Lower leg skin (tissue), 4 donors: ENCODE measurements at places on chromosomes 5 and 9.
A peak's percentile ranks its signal among the peaks of the same experiment; 100 is the strongest.

DNA sequence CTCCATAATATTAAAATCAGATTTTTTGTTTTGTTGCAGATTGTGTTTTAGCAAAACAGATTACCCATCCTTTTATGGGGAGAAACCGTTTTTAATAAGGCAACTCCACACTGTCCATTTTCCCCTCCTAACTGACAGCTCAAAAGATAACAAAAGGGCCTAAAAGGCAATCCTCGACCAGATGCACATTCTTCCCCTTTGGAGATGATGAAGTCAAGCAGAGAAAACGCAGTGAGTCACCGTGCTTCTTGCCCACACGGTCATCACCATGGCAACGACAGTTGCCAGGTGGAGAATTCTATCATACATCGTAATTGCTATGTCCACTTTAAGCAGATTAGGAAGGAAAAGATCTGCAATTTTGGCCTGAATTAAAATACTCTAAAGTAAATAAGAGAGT, 96.4 kb downstream of the DIRAS2 start:
- DNase-seq = no peak

DNA sequence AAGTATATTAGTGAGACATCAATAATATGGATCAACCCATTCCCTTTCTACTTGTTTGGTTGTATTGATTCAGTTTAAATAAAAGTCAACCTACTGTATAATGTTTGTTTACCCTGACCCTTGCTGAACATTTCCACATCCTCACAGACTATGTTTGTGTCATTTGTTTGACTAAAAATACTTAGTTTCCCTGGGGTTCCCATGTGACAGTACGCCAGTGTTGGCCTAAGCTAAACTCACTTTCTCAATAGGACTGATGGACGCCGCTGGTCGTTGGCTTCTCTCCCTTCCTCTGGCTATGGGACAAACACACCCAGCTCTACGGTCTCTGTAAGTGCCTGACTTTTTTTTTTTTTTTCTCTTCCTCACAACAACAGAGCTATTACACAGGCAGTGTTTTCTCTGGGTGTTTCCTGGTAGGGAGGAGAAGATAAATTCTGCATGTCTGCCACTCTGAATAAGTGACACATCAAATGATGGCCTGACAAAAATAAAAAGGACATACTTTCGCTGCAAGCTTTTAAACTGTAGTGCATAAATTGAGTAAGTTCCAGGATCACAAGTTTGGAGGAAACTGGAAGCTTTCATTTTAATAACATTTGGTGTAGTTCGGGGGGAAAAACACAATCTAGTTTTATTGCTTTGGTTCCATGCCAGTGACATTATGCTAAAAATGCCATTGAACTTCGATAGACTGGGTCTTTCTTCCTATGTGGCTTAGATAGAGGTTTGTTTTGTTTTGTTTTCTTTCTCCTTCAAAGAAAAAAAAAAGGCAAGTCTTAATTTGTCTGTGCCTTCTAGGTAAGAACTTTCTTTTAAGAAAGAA, 101.0 kb downstream of the CD180 start:
- DNase-seq = peak; percentile 95

- no peak for DNase-seq
These were observed 49.4 kb downstream of the AP3B1 start for GRCh38 chr5:78245136-78245535.

- DNase-seq = no peak
These were observed 281.4 kb downstream of the TUSC1 start for GRCh38 chr9:25396828-25397227.

- DNase-seq = no peak
These were observed at the start of gene HTR4 for GRCh38 chr5:148653836-148654781. TSS of gene HTR4 (minus strand) at chr5:148654527. CDS start at chr5:148637014, 17,513 bp downstream.

DNA sequence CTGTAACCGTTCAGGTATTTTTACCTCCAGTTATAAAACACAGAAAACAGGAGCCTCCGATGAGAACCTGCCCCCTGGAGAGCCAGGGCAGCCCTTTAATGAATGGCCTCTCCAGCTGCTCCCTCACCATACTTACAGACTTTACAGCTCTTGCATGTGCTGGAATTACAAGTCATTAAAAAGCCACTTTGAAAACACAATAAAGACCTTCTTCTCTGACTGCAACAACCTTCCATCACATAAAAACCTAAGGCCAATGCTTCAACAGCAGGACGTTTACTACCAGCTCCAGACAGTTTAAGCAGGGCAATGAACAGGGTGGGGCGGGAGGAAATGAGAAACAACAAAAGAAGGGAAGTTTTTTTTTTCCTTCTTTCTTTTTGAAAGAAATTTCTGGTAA, 213.8 kb downstream of the MLLT3 start:
- no peak for DNase-seq

DNA sequence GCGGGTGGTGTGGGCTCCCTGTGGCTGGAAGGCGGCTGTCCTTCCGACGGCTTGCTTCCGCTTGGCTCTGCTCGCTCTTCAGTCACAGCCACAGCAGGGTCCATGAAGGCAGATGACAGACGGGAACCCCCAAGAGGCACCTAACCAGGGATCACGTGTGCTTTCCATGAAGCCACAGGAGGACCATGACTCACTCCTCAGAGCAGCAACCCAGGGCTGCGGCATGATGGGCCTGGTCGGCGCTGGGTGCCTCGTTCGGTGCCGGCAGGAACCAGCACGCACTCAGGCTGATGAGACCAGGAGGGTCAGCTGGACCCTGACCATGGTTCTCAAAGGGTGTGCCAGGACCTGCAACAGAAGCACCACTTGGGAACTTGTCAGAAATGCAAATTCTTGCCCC, 32.8 kb upstream of the MED10 start:
- peak; percentile 71 for DNase-seq

DNA sequence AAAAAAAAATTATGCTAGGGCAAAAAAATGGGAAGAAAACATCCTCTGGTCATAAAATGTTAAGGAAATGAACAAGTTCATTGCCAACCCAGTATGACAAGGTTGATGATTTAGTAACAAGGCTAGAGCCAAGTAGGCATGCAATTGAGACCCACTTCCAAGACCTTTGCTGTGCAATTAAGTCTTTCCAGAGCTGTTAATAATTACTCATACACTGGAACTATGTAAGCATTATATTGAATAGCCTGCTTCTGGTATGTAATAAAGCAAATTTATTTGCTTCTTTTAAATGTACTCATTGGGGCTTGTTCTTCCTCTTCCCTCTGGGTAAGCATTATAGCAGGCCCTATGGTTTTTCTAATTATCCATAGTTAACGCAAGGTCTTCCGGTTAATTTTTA, 32.5 kb upstream of the SNAPC3 start:
- DNase-seq = no peak

DNA sequence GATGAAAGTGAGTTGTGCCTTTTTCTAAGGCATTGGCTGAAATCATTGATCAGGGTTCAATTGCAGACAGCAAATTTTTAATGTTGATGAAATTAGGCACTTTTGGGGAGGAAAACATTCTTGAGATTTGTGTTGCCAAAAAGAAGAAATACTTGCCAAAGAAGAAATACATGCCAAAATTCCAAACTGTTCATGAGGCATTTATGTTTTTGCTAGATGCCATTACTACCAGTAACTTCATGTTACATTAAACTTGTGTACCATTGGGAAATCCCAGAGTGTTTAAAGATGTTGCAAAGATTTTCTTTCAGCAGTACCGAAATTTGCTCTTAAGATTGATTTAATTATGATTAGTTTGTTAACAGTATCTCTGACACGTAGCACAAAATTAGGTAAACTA, 7.0 kb downstream of the XRCC4 start:
- DNase-seq = no peak

DNA sequence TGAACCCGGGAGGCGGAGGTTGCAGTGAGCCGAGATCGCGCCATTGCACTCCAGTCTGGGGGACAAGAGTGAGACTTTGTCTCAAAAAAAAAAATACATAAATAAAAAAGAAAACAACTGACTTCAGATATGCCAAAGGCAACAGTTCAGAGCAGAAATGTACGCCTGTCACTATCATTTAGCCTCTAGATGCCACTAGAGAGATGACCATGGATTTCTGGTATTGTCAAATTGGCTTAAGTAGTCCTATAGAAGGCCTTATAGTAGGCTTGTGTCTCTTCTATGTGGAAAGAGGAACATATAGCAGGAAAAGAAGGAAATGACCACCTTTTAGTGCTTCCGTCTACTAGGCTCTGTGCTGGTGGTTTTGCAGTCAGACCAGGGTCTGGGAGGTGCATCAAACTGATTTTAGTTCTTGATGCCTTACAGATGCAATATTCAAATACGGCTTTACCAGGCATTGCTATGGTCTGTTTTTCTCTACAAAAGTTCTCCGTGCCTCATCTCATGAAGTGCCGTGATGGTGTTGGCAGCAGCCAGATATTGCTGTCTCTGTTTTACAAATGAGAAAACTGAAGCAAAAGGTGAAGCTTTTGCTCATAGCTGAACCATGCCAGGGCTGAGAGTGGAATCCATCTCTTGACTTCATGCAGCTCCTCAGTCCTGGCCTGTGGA, 17.2 kb downstream of the AGXT2 start:
- no peak for DNase-seq

- DNase-seq = no peak
These were observed 13.1 kb upstream of the STXBP1 start for GRCh38 chr9:127598839-127599549.

GRCh38 chr5:77607324-77607723, 31.2 kb downstream of the OTP start:
- no peak for DNase-seq

DNA sequence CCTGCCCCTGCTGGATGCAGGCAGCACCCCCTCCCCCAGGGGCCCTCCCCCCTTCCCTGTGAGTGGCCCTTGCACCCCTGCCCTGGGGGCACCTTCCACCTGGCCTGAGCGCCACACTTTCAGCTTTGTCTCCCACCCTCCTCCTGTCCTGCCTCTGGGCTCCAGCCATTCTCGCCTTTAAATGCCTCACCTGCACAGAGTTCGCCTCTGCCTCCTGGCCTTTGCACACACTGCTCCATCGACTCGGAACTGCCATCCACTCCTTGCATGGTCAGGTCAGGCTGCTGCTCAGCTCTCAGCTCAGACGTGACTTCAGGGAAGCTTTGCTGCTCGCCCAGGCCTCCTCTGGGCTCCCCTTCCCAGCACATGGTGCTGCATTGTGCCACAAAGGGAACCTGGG, 10.2 kb downstream of the FAM163B start:
- no peak for DNase-seq

GRCh38 chr9:126442636-126443035, 116.0 kb downstream of the MVB12B start:
- DNase-seq = peak; percentile 13

DNA sequence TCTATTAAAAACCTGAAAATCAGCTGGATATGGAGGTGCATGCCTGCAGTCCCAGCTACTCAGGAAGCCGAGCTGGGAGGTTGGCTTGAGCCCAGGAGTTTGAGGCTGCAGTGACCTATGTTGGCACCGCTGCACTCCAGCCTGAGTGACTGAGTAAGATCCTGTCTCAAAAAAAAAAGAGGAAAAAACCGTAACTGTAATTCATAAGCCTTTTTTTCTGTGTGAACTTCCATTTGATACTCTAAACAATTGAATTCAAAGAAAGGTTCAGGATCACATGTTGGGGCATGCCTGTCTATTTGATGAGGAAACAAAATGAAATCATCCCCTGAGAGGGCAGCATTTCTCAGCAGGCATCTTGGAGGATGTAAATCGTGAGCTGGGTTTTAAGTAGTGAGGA, 38.8 kb downstream of the ITGA2 start:
- DNase-seq = no peak

DNA sequence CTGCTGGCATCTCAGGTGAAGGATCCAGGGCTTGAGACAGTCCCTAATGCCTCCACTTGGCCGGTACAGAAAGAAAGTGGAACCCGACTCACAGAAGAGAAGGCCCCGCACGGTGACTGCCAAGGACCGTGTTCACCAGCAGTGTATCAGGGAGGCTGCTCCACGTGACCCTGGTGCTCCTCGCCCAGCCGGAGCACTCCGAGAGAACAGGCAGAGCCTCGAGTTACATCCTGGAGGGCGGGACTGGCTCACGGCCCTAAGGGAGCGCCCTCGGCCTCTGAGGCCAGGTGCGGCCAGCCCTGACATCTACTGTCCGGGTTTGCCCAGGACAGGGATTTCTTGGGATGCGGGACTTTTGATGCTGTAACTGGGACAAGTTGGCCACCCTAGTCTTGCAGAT, 104.0 kb upstream of the SARDH start:
- no peak for DNase-seq
